AG04450 (cell line): ENCODE measurements at places on chromosomes 16 and 17.

GRCh38 chr17:40327735-40328385, 18.9 kb downstream of the RARA start:
- DNase-seq = no peak

DNA sequence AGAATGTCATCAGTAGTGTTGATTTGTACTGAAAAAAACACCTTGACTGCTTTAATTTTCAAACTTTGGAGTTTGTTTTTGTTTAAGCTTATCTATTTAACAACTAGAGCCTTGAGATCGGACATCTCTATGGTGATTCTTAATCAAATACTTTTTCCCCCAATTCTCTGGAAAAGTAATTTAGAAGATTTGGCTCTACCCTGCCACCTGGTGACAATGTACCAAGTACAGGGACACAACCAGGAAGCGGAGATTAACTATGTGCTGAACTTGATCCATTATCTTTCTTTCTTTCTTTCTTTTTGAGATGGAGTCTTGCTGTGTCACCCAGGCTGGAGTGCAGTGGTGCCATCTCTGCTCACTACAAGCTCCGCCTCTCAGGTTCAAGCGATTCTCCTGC, 30.8 kb downstream of the USP43 start:
- no peak for DNase-seq

DNA sequence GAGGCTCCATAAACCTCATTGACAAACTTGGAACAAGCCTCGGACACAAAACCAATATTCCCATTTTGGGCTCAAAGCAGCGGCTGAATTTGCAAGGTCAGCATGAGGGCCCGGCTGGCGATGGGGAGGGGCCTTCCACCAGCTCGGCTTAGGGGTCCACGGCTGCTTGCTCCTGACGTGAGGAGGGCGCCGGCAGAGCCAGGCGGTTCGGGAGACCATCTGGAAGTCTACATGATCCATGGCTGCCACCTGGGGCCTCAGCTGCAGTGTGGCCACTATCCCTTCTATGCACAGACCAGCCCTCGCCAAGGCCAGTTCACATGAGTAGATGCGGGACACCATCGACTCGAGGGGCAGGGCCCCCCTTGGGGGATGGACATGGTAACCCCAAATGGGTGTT, 39.1 kb downstream of the NDEL1 start:
- no peak for DNase-seq

- DNase-seq = no peak
Measured at GRCh38 chr16:84398701-84399100, 30.4 kb downstream of the ATP2C2 start.
